ENCODE measurements at places on chromosomes 4 and X.
A peak's percentile ranks its signal among the peaks of the same experiment; 100 is the strongest.

GRCh38 chr4:81549984-81550383 lies 78.3 kb upstream of the RASGEF1B start:
- no peak for DNase-seq

DNA sequence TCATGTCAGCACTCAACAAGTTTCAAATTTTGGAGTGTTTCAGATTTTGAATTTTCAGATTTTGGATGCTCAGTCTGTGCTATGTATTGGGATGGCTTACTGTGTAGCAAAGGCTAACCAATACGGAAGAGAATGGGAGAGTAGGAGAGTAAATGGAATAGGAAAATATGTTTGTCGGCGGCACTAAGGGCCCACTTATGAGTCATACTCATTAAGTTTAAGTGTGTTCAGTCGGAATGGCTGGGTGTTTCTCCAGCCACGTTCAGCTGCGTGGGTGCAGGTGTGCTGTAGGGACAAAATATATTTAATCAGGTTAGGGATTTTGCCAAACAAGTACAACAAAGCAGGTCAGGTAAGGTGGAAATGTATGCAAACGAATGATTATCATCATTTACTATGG lies 13.6 kb downstream of the FTHL17 start:
- DNase-seq, result no peak

DNA sequence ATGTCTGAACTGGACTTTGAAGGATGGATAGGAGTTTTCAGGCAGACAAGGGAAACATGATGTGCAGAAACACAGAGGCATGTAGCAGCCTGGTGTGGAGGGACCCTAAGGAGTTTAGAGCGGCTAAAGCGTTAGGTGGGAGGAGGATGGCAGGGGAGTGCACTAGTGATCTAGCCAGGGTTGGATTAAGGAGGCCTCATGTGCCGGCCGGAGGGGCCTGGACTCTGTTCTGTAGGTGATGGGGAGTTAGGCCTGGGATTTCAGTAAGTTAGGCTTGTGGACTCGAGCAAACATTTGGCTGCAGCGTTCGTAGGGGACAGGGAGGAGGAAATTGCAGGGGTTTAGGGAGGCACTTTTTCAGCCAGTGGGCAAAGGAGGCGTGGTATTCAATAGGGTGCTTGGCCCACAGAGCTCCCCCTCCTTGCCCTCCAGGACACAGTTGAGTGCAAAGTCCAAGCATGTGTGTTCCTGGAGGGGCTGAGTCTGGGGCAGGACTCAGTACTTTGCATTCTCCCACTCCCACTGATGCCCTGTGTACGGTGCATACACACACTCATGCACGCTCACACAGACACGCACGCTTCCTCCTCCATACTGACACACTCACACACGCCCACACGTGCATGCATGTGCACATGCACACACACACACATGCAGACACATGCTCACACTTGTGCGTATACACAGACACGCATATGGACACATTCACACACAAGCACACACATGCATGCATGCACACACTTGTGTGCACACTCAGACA lies 18.6 kb downstream of the PSAPL1 start:
- DNase-seq, result no peak

- DNase-seq, result no peak
Measured at GRCh38 chr4:30962939-30963338, 242.8 kb downstream of the PCDH7 start.

DNA sequence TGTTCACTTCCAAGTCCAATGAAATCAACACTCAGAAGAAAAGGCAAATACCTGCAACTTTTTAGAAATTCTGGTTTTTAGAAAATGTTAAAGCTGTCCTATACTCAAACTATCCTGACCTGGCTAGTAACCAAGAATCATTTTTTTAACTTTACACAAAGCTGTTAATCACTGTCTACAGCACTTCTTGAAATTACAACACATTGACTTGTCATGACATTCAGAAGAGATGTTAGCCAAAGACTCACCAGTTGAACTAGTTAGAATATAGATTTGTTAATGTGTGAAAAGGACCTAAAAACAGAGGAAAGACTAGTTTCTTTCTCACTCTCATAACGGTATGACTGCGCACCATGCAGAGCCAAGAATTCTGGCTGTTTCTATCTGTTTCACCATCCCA lies 98.8 kb downstream of the COX18 start:
- DNase-seq, result no peak

DNA sequence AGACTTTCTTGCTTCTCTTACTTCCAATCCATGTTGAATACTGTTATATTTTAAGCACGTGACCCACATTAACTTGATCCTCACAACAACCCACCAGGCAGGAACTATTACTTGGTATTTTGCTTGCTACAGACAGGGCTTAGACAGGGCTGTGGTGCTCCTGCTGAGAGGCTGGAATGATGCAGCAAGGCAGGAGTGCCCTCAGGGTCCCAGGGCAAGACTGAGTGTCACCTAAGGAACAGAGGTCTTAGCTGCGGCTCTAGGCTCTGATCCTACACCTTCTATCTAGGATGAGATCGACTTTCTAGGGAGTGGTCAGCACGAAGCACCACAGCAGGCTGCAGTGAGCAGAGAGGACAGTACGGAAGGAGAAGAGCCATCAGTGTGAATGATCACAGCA lies 20.0 kb downstream of the TAPT1 start:
- no peak for DNase-seq

- DNase-seq, result no peak
Measured at GRCh38 chr4:118361192-118361591, 8.4 kb upstream of the PRSS12 start.

DNA sequence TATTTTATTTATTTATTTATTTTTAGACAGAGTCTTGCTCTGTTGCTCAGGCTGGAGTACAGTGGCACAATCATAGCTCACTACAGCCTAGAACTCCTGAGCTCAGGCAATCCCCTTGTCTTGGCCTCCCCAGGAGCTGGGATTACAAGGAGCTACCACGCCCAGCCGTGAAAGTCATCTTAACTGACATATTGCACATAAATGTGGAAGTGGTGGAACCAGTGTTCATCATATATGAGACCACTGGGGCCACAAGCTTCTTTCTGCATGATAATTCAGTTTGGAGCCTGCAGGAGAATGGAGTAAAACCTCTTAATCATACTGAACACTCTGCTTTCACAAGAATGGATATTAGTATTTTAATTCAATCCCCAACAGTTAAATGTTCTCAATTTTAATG lies 12.5 kb upstream of the CTSO start:
- no peak for DNase-seq

DNA sequence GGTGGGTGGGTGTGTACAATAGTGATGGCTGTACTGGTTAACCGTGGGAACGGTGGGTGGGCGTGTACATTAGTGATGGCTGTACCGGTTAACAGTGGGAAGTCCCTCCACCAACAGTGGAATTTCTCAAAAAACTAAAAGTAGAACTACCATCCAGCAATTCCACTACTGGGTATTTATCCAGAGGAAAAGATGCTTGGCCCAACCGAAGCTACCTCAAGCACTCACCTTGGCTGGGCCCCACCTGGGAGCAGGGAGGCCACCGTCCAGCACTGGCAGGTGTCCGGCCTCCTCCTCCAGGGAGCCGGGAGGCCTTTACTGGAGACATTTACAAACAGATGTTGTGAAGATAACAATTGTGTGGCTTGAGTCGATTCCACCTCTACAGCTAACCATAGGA lies 6.0 kb upstream of the MAEA start:
- DNase-seq, result peak; percentile 2

GRCh38 chrX:57104921-57105398 lies 16.4 kb downstream of the SPIN2B start:
- DNase-seq, result no peak

DNA sequence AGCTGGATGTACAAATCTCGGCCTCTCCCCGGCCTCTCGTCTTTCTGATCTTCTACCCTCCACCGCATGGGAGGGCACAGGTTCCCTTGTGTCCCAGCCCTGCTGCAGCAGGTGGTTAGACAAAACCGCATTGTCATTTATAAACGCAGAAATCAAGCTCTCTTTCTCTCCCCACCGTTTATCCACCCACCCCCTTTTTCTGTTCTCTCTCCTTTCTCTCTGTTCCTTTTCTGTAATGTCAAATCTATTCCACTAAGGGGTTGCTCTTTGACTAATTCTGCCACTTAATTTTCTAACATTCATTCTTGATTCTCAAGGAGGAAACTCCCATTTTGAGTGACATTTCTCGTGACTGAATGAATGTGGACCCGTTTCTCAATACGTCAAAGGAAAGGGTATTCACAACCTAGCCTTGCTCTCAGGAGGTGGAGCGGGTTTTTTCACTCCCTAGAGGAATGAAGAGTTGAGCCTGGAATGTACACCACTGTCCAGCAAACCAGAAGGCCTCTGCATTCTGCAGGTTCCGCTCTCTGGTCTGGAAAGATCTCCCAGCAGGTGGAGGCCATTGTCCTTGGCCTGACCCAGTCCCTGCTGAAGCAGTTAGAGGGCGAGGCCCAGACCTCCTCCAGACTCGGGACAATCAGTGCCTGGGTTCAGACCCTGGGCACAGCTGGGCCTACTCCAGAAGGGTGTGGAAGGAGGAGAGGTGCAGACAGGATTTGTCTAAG lies 70.9 kb upstream of the ENPP6 start:
- no peak for DNase-seq

DNA sequence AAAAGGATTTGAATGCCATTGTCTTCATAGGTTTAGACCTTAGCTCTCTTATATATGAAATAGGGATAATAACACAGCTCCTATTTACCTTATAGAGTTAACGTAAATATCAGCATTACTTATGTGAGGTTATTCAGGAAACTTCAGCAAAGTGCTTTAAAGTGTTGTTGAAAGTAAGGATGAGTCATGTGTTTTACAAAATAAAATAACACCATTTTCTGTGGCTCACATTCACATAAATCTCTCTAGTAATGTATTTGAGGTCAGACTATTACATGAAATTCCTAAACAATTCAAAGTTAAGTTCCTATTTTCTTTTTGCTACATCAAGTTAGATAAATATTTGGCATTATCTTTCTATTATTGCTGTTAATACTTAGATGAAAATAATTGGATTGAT lies 2.9 kb downstream of the GNRHR start:
- no peak for DNase-seq

DNA sequence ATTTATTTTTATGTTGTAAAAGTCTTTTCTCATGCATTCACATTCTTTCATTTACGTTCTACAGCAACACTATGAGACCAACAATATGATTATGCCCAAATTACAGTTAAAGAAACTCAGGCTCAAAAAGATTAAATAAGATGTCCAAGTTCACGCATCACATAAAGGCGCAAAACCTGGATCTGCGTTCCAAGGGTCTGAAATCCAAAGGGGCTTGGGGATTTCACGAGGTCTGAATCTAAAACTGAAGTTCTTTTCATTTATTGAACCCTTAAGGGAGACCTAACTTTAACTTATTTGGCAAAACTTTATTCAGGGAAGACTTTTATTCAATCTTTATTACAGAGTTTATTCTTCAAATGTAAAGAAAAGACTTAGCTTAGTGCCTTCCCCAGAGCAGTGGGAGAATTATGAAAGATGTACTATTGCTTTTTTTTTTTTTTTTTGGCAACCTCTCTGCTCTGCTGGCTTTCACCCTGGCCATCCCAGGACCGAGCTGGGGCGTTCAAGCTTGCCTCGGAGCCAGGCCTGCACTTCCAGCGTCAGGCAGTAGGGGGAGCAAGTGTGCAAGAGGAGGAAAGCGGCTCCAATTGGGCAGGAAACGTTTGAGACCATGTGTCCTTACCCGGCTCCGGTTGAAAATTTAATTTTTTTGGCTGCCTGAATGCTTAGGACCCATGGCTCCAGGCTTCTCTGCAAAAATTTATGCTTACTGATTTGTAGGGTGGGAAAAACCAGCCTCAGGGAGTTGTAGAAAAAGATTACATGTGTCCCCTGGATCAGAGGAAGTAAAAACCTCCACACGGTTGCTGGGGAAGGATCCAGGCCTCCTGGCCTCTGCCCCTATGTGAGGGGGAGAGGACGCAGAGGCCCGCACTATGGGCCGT lies 344.3 kb upstream of the KLF3 start:
- DNase-seq, result peak; percentile 98

GRCh38 chr4:31051565-31051964 lies 331.4 kb downstream of the PCDH7 start:
- DNase-seq, result no peak

DNA sequence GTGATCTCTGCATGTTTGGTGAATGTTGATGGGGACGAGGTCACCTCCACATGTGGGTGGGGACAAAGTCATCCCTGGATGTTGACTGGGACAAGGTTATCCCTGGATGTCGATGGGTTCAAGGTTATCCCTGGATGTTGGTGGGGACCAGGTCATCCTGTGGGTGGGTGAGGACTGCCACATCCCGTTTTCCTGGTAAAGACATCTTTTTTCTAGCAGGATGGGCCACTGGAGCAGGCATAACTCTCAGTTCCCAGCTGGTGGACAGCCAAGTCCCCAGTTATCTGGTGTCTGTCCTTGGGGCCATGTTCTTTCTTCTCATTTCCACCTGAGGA lies 28.3 kb upstream of the PLCXD1 start:
- DNase-seq, result no peak

DNA sequence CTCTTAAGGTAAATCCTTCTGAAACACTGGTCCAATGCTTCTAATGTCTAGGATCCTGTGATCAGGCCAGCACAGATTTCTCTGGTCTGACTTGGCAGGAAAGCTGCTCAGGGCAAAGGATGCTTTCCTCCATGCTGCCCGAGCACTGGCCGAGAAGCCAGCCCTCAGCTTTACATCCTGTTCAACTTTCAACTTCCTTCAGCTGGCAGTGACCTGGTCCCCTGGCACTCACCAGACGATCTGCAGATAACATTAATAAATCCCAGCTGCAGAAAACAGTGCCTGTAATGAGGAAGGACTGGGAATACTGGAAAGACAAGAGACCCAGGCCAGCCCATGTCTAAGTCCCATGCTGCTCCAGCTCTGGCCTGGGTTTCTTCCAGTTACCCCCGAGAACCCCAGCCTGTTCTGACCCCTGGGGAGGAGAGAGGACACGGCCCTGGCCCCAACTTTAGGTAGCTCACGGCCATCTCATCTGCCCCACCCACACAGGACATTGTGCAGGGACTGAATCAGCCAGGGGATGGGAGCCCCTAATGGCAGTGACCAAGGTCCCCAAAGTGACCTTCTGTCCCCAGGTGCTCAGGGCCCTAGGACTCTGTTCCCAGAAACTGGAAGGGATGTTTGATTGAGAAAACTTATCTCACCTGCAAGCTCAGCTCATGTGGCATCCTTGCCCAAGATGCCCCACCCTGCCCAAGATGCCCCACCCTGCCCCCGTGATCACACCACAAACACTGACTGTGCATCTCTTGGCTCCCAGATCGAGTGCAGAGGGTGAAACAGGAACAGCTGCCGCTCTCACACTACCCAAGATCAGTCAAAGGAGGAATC lies 28.0 kb downstream of the JAKMIP1 start:
- no peak for DNase-seq

- DNase-seq, result peak; percentile 55
Measured at GRCh38 chrX:103175944-103176753, 38.8 kb upstream of the BEX4 start.

DNA sequence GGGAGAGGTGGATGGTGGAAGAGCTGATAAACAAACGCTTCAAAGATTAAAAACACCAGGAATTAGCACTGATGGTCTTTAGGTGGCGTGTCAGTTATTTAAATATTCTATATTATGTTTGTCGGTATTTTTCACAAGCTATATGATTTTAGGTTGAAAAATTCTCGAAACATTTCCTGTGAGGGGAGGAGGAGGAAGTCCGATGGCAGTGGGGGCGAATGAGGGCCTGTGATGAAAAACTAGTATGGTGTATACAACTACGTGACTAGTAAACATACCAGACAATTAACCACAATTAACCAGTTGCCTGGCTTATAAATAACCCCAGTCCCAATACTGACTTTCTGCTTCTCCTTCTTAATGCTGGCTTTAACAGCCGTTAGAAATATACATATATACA lies 595 bp upstream of the NAP1L2 start:
- peak; percentile 20 for DNase-seq

GRCh38 chr4:113849771-113850170 lies 88.2 kb upstream of the CAMK2D start:
- no peak for DNase-seq

GRCh38 chr4:98771959-98772632 lies 113.7 kb upstream of the TSPAN5 start:
- DNase-seq, result no peak
